CD4-positive, alpha-beta T cell treated with Interleukin-6 at 100 ng/mL for 8 hours (primary cell): ENCODE measurements at places on chromosomes 1 and 21.

- no peak for DNase-seq
Observed at GRCh38 chr1:38990386-38990737, 714 bp upstream of the AKIRIN1 start.

DNA sequence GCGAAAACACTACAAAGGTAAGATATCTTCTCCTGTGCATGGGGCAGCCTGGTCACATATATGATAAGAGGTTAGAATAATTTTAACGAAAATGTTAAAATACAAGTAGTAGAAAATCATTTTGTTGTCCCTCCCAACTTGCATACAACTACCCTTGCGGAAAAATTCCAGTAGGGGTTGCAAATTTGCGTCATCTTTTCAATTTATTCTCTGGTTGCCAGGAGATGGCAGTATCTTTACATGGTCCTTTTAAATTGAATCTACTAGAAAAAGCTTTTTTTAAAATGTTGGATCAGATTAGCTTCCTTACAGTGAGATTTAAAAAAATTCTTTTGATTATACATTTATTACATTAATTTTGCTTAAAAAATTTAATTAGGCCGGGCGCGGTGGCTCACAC lies 10.9 kb downstream of the S100PBP start:
- no peak for DNase-seq

- DNase-seq = no peak
Observed at GRCh38 chr1:73899311-73899710, 298.7 kb downstream of the LRRIQ3 start.

DNA sequence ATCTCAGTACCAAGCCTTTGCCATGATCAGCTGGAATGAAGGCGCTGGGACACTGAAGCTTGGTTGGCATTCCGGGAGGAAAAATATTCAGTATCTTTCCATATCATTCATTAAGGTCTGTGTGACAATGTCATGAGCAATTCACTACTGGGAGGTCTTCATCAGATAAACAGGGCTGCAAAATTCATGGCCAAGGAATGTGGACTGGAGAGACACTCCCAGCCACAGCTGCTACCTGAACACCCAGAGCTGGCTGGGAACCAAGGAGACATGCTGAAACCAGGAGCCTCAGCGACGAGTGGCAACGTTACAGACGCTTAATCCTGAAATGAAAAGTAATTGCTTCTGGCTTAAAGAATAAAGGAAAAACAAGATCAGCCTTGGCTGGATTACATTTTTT lies 30.6 kb upstream of the DDAH1 start:
- DNase-seq = no peak

GRCh38 chr1:57254022-57254421 lies 169.8 kb downstream of the DAB1 start:
- no peak for DNase-seq

DNA sequence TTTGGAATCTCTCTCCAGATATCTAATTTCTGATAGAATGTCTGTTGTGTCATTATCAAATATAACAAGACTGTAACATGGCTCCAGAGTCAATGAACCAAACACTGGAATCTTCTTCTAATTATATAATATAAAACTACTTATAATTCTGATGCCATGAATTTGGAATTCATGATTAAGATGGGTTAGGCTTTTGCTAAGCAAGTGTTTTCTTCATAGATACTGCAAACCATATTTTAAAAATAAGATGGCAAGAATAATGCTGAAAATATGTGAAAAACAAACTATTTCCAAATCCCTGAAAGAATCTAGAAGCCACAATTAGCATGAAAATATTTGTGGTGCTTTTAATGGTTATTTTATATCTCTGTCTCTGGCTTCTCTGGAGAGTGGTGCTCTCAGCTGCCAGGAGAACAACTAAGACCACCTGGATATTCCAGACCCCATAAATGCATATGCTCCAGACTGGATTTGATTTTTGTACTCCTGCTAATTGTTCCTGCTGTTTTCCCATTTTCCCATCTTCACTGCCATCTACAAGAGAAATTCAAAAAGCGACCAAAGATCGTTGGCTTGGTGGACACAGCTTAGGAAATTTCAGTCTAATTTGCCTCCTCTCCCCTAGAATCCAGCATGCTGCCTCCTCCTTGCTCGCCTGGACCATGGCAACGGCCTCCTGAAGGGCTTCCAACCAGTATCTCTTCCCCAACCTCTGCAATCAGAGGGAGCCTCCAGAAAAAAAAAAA lies 418.9 kb downstream of the SETD4 start:
- no peak for DNase-seq

DNA sequence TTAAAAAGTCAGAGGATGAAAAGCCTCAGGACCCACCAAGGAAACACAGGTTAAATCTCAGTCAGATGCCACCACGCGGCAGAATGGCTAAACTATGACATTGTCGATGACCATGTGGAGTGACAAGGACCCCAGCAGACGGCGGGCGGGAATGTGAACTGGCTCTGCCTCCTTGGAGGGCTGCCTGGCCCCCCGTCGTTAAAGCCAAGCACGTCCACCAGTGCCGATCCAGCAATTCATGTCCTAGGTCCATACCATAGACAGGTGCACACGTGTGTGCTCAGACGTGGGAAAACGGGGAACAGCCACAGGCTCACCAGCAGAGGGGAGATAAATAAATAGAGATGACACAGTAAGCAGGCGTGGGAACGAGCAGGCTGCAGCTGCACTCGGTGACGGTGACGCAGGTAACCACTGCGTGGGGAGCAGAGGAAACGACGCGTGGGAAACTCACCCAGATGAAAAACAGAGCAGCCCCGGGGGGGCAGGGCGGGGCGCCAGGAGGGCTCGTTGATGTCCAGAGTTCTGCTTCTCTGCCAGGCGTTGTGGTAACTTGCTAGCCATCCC lies 28.3 kb upstream of the PCBP3 start:
- DNase-seq = peak; percentile 79

DNA sequence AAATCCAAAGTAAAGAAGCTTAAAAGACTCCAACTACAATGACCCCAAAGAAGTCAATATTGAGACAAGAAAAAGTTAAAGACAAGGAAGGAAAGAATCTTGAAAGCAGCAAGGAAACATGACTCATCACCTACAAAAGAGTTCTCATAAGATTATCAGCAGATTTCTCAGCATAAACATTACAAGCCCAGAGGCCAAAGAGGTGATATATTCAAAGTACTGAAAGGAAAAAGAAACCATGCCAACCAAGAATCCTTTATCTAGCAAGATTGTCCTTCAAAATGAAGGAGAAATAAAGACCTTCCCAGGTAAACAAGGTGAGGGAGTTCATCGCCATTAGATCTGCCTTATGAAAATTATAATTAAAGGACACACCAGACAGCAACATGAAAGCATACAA lies 49.8 kb downstream of the CSMD2 start:
- DNase-seq = no peak

DNA sequence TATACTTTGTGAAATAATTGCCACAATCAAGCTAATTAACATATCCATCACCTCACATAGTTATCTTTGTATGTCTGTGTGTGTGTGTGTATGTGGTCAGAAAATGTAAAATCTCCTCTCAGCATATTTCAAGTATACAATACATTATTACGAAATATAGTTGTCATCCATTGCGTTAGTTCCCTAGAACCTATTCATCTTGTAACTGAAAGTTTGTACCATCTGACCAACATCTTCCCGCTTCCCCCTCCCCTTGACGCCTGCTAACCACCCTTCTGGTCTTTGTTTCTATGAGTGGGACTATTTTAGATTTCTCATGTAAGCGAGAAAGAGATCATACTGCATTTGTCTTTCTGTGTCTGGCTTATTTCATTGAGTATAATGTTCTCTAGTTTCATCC lies 455.3 kb downstream of the KCNT2 start:
- DNase-seq = no peak

- peak; percentile 70 for DNase-seq
Observed at GRCh38 chr1:226798427-226799411, 59.6 kb upstream of the ITPKB start.

GRCh38 chr1:194256010-194256409 lies 1069.6 kb upstream of the B3GALT2 start:
- no peak for DNase-seq

GRCh38 chr1:62908168-62908695 lies 124.3 kb downstream of the ATG4C start:
- no peak for DNase-seq

DNA sequence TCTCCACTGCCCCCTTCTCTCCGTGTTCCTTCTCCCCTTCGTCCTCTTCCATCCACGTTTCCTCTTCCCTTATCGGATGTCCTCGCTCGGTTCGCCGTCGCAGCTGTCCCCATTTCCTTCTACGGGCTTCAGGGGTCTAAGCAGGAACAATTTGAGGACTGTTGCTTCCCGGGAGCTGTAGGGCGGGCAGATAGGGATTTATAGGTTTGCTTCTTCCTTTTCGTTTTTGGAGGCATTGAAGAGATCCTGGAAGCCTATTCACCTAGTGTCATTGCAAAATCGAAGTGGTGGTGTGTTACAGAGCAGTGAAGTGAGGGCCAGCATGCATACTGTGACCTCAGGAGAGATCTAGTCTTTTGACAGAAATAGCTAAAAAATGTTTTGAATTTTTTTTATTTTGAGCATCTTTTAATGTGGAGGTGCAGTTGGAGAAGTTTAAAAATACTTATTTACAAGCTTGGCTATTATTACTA lies 897 bp downstream of the ZYG11B start:
- DNase-seq = no peak
